ENCODE measurements at places on chromosomes 6 and 20. TPM values are rescaled to one million over a fixed set of nuclear protein-coding genes. Genes with fewer than 3 reads are reported as not detected.

The CST4 gene
- not detected for total RNA-seq

The PRIM2 gene
- total RNA-seq, result 11.9 TPM

The NT5E gene
- total RNA-seq, result 77.4 TPM

The IMPG1 gene
- total RNA-seq, result not detected

- no peaks in the 10 kb centered on the region for H3K27me3 ChIP-seq
- H3K4me1 ChIP-seq, result no peaks in the 10 kb centered on the region
- H3K4me3 ChIP-seq, result no peak overlapping the region
- H3K27ac ChIP-seq, result no peak overlapping the region
- DNase-seq, result no peak
- H3K36me3 ChIP-seq, result no peaks in the 10 kb centered on the region
Measured at GRCh38 chr20:54848984-54849538, 373.7 kb downstream of the DOK5 start.

- H3K4me3 ChIP-seq, result no peak overlapping the region
- H3K27ac ChIP-seq, result no peak overlapping the region
- no peak for DNase-seq
- H3K36me3 ChIP-seq, result no peaks in the 10 kb centered on the region
- H3K27me3 ChIP-seq, result no peaks in the 10 kb centered on the region
- no peaks in the 10 kb centered on the region for H3K4me1 ChIP-seq
Measured at GRCh38 chr6:122931916-122932315, 64.1 kb upstream of the CLVS2 start.

DNA sequence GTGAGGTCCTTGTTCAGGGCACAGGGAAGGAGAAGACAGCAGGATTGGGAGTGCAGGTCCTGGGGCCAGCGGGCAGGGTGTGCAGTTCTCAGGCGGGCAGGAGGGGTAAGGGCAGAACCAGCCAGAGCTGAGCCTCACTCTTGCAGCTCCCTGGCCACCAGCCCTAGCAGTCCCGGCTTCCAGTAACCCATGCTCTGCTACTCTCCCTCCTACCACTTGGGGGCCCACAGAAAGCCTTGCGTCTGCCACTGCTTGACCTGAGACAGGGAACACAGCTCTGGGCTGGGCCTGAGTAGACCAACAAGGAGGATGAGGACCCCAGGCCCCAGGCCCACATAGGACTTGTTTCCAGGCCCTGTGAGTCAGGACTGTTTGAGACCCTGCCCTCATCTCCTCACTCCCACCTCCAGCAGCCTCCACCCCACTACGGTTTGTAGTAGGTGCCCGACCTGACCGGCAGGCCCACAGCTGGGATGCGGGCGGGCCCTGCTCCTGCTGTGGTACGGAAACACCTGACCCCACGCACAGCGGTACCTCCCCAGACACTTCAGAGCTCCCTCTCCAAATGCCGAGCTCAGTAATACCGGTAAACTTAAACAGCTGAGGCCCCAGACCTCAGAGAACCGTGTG lies 39.2 kb downstream of the KCNK5 start:
- H3K27me3 ChIP-seq, result no peaks in the 10 kb centered on the region
- H3K4me1 ChIP-seq, result no peaks in the 10 kb centered on the region
- no peak overlapping the region for H3K27ac ChIP-seq

GRCh38 chr6:166720856-166721255 lies 93.8 kb upstream of the RPS6KA2 start:
- H3K36me3 ChIP-seq, result no peaks in the 10 kb centered on the region
- H3K4me3 ChIP-seq, result no peak overlapping the region
- H3K4me1 ChIP-seq, result no peaks in the 10 kb centered on the region
- no peaks in the 10 kb centered on the region for H3K27me3 ChIP-seq

- peaks cover 7% of the 10 kb centered on the region for H3K36me3 ChIP-seq
- H3K4me1 ChIP-seq, result peaks cover 23% of the 10 kb centered on the region
- DNase-seq, result peak; percentile 66
- H3K27ac ChIP-seq, result no peak overlapping the region
- H3K4me3 ChIP-seq, result no peak overlapping the region
Measured at GRCh38 chr6:129635396-129636130, 74.4 kb downstream of the ARHGAP18 start.

GRCh38 chr6:14616656-14617055 lies 499.1 kb downstream of the CD83 start:
- DNase-seq, result peak; percentile 17
- no peaks in the 10 kb centered on the region for H3K27me3 ChIP-seq
- no peak overlapping the region for H3K4me3 ChIP-seq
- H3K4me1 ChIP-seq, result peaks cover 7% of the 10 kb centered on the region
- no peaks in the 10 kb centered on the region for H3K36me3 ChIP-seq

DNA sequence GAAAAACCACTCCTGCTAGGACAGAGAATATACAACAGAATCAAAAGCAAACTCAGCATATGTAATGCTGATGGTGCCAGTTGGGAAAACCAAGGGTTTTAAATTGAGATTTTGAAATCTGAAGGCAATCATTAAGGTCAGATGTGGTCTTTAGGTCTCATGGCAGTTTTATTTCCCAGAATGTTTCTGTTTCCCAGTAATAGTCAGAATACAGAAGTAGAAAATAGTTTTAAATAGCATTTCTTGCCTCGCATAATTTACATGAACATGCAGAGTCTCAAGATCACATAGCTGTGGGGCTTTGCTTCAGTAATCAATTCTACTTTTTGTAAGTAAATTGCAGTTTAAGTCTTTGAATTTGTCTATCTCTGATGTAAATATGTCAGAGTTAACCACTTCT lies 58.1 kb downstream of the RNF144B start:
- no peak for DNase-seq
- no peak overlapping the region for H3K4me3 ChIP-seq
- no peaks in the 10 kb centered on the region for H3K36me3 ChIP-seq
- no peaks in the 10 kb centered on the region for H3K27me3 ChIP-seq
- no peaks in the 10 kb centered on the region for H3K4me1 ChIP-seq

- no peaks in the 10 kb centered on the region for H3K4me1 ChIP-seq
- no peak for DNase-seq
- no peaks in the 10 kb centered on the region for H3K36me3 ChIP-seq
Measured at GRCh38 chr6:134389658-134390057, 71.7 kb upstream of the SGK1 start.

DNA sequence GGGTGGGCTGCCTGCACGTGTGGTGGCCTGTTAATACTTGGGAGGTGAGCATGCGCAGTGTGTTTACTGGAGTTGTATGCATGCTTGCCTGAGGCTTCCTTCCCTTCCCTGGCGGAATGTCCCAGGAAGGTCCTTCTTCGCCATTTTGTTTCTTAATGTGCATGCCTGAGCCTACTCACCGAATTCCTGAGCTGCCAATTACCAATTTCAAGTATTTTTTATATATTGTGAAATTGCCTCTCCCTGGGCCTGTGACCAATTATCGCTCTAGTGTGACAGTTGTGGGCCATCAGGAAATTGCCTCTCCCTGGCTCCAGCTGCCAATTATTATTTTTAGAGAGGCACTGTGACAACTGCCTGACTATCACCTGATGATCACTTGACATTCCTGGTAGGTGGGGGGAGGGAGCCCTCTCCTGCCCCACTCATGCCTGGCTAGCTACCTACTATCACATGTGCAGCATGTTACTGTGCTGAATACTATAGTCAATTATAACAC lies 70.0 kb downstream of the FAM50B start:
- H3K4me3 ChIP-seq, result no peak overlapping the region
- DNase-seq, result no peak
- H3K27ac ChIP-seq, result no peak overlapping the region
- peaks cover 5% of the 10 kb centered on the region for H3K4me1 ChIP-seq
- H3K36me3 ChIP-seq, result no peaks in the 10 kb centered on the region
- no peaks in the 10 kb centered on the region for H3K27me3 ChIP-seq

GRCh38 chr6:131657222-131657621 lies 20.1 kb downstream of the ENPP3 start:
- no peaks in the 10 kb centered on the region for H3K36me3 ChIP-seq
- no peaks in the 10 kb centered on the region for H3K27me3 ChIP-seq
- peak; percentile 45 for DNase-seq
- no peaks in the 10 kb centered on the region for H3K4me1 ChIP-seq

DNA sequence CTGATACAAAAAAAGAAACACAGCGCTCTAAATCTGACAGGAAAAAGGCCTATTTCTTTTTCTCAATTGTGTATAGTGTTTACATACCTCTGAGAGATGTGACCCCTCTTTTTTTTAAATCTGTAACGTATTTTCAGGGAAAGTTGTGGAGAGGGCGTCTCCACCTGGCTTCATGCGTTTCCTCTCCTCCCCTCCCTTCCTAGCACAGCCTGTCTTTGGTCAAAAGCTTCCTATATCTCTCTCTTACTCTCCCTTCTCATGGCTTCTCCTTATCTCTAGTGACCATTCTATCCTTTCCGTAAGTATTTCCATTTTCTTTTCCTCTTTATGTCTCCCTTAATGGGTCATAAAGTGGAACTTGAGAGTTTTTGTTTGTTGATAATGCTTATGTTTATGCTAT lies 458.9 kb downstream of the HACE1 start:
- no peaks in the 10 kb centered on the region for H3K27me3 ChIP-seq
- no peak for DNase-seq
- no peaks in the 10 kb centered on the region for H3K4me1 ChIP-seq
- H3K27ac ChIP-seq, result no peak overlapping the region
- no peaks in the 10 kb centered on the region for H3K36me3 ChIP-seq
- no peak overlapping the region for H3K4me3 ChIP-seq
